ENCODE measurements at places on chromosomes 7 and 10. TPM values are rescaled to one million over a fixed set of nuclear protein-coding genes. Genes with fewer than 3 reads are reported as not detected.

Gene LIPN
- total RNA-seq, result 1.0 TPM

DNA sequence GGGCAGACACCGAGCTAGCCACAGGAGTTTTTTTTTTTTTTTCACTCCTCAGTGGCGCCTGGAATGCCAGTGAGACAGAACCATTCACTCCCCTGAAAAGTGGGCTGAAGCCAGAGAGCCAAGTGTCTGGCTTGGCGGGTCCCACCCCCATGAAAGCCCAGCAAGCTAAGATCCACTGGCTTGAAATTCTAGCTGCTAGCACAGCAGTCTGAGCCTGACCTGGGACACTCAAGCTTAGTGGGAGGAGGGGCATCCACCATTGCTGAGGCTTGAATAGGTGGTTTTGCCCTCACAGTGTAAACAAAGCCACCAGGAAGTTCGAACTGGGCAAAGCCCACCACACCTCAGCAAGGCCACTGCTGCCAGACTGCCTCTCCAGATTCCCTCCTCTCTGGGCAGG, 144.5 kb downstream of the LRMDA start:
- H3K27ac ChIP-seq, result no peak overlapping the region
- no peaks in the 10 kb centered on the region for H3K27me3 ChIP-seq
- no peaks in the 10 kb centered on the region for H3K4me1 ChIP-seq
- no peaks in the 10 kb centered on the region for H3K36me3 ChIP-seq

DNA sequence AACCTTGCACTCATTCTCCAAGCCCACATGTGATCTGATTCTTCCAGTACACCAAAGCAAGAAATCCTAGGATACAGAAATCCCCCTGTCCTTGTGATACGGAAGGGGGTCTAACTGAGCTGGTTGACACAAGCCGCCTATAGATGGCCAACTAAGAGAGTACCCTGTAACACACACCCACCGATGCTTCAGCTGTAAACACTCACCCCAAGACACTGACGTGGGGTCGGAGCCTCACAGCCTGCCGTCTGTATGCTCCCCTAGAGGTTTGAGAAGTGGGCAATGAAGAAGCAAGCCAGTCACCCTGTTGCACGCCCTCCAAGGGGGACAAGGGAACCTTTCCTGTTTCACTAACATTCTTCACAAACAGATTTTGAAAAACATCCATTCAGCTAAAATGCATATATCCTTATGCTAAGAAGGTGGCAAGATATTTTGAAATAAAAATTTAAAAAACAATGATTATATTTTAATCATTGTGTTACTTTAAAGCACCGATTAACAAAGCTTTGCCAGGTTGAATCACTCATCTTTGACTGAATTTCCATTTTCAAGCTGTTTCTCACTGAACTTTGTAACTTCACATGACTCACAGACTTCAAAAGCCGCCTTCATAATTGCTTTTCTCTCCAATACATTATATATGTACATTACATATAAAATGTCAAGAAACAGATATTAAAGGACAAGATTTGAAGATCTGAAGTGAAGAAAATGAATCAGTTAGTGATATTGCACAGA, 329.3 kb downstream of the ARL4A start:
- H3K36me3 ChIP-seq, result no peaks in the 10 kb centered on the region
- H3K27ac ChIP-seq, result no peak overlapping the region
- no peaks in the 10 kb centered on the region for H3K27me3 ChIP-seq

GRCh38 chr10:103619424-103620351, 126.2 kb downstream of the NEURL1 start:
- no peaks in the 10 kb centered on the region for H3K27me3 ChIP-seq
- DNase-seq, result no peak
- peaks cover 29% of the 10 kb centered on the region for H3K4me1 ChIP-seq

DNA sequence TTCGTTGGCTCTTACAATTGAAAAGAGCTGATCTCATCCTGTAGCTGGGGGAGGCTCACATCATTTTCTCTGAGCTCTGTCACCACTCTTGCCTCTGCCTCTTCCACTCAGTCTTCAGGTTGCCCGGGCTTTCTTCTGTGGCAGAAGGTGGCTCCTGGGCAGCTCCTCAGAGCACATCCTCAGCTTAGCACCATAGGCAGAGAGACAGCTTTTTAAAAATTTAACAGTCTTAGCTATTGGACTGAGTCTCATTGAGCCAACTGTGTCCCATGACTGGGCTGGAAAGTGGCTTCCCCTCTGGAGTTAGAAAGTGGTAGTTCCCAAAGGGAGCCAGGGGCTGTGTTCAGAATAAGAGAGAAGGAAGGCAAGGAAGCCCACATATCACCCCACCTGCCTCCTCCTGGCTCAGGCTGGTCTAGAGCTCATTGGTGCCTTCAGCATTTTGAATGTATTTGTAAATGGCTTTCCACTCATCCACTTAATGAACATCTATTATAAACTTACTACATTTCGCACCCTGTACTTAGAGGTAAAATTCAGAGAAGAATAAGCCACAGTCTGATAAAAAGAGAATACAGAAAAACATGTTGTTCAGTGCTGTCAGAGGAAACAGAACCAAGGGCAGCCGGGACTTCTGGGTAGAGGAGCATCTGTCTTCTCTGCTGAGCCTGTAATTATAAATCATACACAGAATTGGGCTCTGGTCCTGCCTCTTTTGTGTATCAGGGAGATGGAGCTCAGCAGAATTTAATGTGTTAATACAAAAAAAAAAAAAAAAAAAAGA, 119.3 kb downstream of the WDFY4 start:
- no peaks in the 10 kb centered on the region for H3K27me3 ChIP-seq
- H3K36me3 ChIP-seq, result no peaks in the 10 kb centered on the region
- DNase-seq, result no peak
- no peak overlapping the region for H3K4me3 ChIP-seq
- peaks cover 28% of the 10 kb centered on the region for H3K4me1 ChIP-seq

GRCh38 chr7:43639858-43640491, 57.1 kb downstream of the STK17A start:
- H3K4me1 ChIP-seq, result peaks cover 27% of the 10 kb centered on the region
- peak overlapping the region; percentile 66 for H3K27ac ChIP-seq
- no peaks in the 10 kb centered on the region for H3K27me3 ChIP-seq
- no peak overlapping the region for H3K4me3 ChIP-seq
- DNase-seq, result no peak

- no peak overlapping the region for H3K4me3 ChIP-seq
- H3K36me3 ChIP-seq, result no peaks in the 10 kb centered on the region
- peak overlapping the region; percentile 62 for H3K27ac ChIP-seq
- no peaks in the 10 kb centered on the region for H3K27me3 ChIP-seq
- no peak for DNase-seq
Observed at GRCh38 chr10:45470098-45471012, 96.3 kb downstream of the ALOX5 start.

GRCh38 chr10:26946102-26946811, 85.5 kb upstream of the ABI1 start:
- DNase-seq, result peak; percentile 59
- no peaks in the 10 kb centered on the region for H3K36me3 ChIP-seq
- no peak overlapping the region for H3K4me3 ChIP-seq

Gene TLL2
- total RNA-seq, result not detected

- H3K4me3 ChIP-seq, result no peak overlapping the region
- no peak for DNase-seq
- no peak overlapping the region for H3K27ac ChIP-seq
- no peaks in the 10 kb centered on the region for H3K36me3 ChIP-seq
- no peaks in the 10 kb centered on the region for H3K27me3 ChIP-seq
- H3K4me1 ChIP-seq, result peaks cover 18% of the 10 kb centered on the region
Observed at GRCh38 chr7:24831240-24831639, 74.0 kb upstream of the GSDME start.

Gene BMPER
- 10.0 TPM for total RNA-seq

DNA sequence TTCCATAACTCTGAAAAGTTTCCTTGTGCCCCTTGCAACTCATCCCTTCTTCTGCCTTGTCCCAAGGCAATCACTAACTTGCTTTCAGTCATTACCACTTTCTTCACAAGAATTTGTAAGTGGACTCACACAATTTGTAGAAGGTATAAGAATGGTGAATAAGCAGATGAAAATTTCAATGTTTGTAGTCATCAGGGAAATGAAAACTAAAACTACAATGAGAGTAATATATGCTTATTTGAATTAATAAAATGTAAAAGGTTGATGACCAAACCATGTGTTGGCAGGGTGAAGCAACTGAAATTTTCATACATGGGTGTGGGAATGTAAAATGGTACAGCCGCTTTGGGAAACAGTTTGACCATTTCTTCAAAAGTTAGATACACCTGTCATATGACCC, 79.7 kb downstream of the GNAT3 start:
- no peaks in the 10 kb centered on the region for H3K27me3 ChIP-seq
- DNase-seq, result no peak
- H3K27ac ChIP-seq, result no peak overlapping the region
- H3K4me1 ChIP-seq, result no peaks in the 10 kb centered on the region
- no peak overlapping the region for H3K4me3 ChIP-seq

Gene ARHGEF35
- total RNA-seq, result 11.5 TPM

Gene PALS2
- 15.6 TPM for total RNA-seq

GRCh38 chr10:42990016-42990720, 86.7 kb upstream of the RET start:
- H3K36me3 ChIP-seq, result no peaks in the 10 kb centered on the region
- H3K27ac ChIP-seq, result no peak overlapping the region
- H3K4me1 ChIP-seq, result no peaks in the 10 kb centered on the region
- no peak overlapping the region for H3K4me3 ChIP-seq
- DNase-seq, result peak; percentile 52

GRCh38 chr7:23295401-23295697, 3.8 kb upstream of the MALSU1 start:
- no peak overlapping the region for H3K27ac ChIP-seq
- DNase-seq, result no peak
- no peaks in the 10 kb centered on the region for H3K36me3 ChIP-seq
- H3K4me3 ChIP-seq, result no peak overlapping the region
- no peaks in the 10 kb centered on the region for H3K27me3 ChIP-seq
- peaks cover 12% of the 10 kb centered on the region for H3K4me1 ChIP-seq

Gene RPP30
- 26.1 TPM for total RNA-seq

- no peaks in the 10 kb centered on the region for H3K4me1 ChIP-seq
- no peak overlapping the region for H3K4me3 ChIP-seq
- H3K36me3 ChIP-seq, result no peaks in the 10 kb centered on the region
- no peak overlapping the region for H3K27ac ChIP-seq
Observed at GRCh38 chr7:24932389-24932788, 47.6 kb downstream of the OSBPL3 start.

Gene OR2A7
- total RNA-seq, result 13.9 TPM

DNA sequence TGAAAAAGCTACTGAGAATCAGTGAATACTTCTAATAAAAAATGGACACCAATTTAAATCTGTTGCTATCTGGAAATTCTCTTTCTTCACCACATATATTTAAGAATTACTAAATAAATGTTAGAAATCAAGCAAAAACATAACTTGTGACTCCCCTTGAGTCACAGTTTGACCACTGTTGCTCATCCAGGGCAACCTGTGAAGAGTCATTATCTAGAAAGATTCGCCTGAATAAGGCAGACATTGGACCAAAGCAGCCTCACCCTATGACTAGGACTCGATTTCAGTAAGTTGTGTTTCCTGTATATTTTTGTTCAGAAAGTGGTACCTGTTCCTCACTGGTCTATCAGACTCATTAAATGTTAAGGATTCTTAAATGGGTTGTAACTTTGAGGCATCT, 572.4 kb downstream of the ATRNL1 start:
- H3K4me1 ChIP-seq, result no peaks in the 10 kb centered on the region
- DNase-seq, result no peak
- no peak overlapping the region for H3K27ac ChIP-seq
- H3K27me3 ChIP-seq, result no peaks in the 10 kb centered on the region

Gene AKR1E2
- 10.0 TPM for total RNA-seq

Gene LRRD1
- not detected for total RNA-seq

Gene RARRES2
- 259 TPM for total RNA-seq
